ENCODE measurements at places on chromosomes 1 and 21. TPM values are rescaled to one million over a fixed set of nuclear protein-coding genes. Genes with fewer than 3 reads are reported as not detected.
A peak's percentile ranks its signal among the peaks of the same experiment; 100 is the strongest.

BATF3 gene
- 18.7 TPM for total RNA-seq

- no peak for DNase-seq
- H3K36me3 ChIP-seq: no peaks in the 10 kb centered on the region
- H3K27me3 ChIP-seq: no peaks in the 10 kb centered on the region
- H3K27ac ChIP-seq: no peak overlapping the region
- H3K4me1 ChIP-seq: no peaks in the 10 kb centered on the region
Observed at GRCh38 chr1:82710091-82710490, 909.4 kb downstream of the ADGRL2 start.

DNA sequence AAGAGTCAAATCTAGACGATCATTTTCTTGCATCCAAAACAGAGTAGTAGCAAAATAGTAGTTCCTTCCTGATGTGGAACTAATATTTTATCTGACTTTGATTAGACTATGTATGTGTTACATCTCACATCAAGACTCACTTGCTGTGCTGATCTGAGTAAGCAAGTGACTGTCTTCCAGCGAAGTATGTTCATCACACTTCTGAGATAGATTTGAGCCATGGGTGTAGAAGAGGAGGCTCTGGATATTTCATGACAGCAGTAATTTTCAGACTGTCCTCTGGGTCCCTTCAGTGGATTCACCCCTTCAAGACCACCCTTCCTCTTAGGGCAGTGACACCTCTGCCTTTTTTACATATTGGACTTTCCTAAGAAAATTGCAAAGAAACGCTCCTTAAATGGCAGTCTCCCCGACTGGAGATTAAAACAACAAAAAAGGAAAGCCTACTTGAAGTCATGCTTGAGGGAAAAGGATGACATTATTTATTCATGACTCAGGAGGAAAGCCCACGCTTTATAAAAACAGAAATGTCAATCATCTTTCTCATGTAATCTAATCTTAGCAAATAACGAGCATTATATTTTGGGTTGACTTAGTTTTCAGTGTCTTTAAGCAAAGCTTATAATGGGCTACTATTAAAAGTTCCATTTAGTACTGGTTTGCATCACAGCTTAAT, 22.8 kb downstream of the ATP1B1 start:
- H3K4me1 ChIP-seq: no peaks in the 10 kb centered on the region
- no peak overlapping the region for H3K27ac ChIP-seq
- no peaks in the 10 kb centered on the region for H3K27me3 ChIP-seq
- H3K4me3 ChIP-seq: no peak overlapping the region
- no peak for DNase-seq

DNA sequence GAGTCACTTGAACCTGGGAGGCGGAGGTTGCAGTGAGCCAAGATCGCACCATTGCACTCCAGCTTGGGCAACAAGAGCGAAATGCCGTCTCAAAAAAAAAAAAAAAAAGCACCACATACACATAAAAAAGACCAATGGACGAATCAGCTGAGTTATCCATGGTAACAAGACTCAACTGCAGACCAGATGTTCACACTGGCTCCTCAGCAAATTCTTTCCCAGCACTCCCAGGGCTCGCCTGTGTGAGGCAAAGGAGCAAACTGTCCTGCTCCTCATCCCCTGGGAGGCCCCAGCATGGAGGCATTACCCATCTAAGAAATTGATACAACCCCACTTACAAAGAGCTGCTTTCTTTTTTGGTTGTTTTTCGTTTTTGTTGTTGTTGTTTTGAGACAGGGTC, 3.1 kb downstream of the TMEM234 start:
- H3K4me3 ChIP-seq: no peak overlapping the region
- H3K4me1 ChIP-seq: peaks cover 56% of the 10 kb centered on the region
- H3K27me3 ChIP-seq: no peaks in the 10 kb centered on the region
- H3K27ac ChIP-seq: no peak overlapping the region

DNA sequence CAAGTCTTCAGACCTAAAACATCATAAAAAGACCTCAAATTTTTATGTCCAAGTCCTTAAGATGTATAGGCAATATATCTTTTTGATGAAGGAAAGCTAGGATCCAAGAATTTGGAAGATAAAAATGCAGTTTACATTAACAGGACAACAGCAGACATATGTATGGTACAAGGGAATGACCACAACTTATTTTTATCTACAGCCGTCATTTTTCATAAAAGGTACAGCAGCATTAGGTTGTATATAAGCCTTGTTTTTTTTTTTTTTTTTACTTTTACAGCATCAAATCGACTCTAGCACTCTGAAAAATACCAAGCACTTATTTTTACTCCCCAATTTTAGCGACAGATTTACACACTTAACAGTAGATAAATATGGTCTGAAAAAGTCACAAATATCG, 1.3 kb downstream of the SRSF10 start:
- peaks cover 24% of the 10 kb centered on the region for H3K36me3 ChIP-seq
- H3K27ac ChIP-seq: peak overlapping the region; percentile 96
- DNase-seq: no peak
- H3K27me3 ChIP-seq: no peaks in the 10 kb centered on the region
- peaks cover 69% of the 10 kb centered on the region for H3K4me1 ChIP-seq

Measured in spleen (tissue), 13 donors.